Mammary microvascular endothelial cell (primary cell): ENCODE measurements at places on chromosomes 12 and 14. TPM values are rescaled to one million over a fixed set of nuclear protein-coding genes. Genes with fewer than 3 reads are reported as not detected.

LRP1-AS gene
- total RNA-seq = not detected in 2 replicates

KRT85 gene
- not detected in 2 replicates for total RNA-seq

DNAJC22 gene
- total RNA-seq = 0.20 and 0.98 TPM in 2 replicates

USP5 gene
- total RNA-seq = 80.9 and 87.7 TPM in 2 replicates

POTEM gene
- not detected in 2 replicates for total RNA-seq

IFNG-AS1 gene
- total RNA-seq = not detected in 2 replicates

LMNTD1 gene
- 0.07 TPM in 1 of 2 replicates, not detected in the other for total RNA-seq

MYBPC1 gene
- not detected in 2 replicates for total RNA-seq

PYGL gene
- 79.2 and 93.2 TPM in 2 replicates for total RNA-seq

CD163 gene
- total RNA-seq = not detected in 2 replicates

APEX1 gene
- 157 and 174 TPM in 2 replicates for total RNA-seq

PRPH gene
- total RNA-seq = not detected in 2 replicates

CELA1 gene
- not detected in 2 replicates for total RNA-seq

WIF1 gene
- not detected in 2 replicates for total RNA-seq

TWF1 gene
- 106 and 109 TPM in 2 replicates for total RNA-seq

TBC1D30 gene
- 17.5 and 24.4 TPM in 2 replicates for total RNA-seq

TMEM179 gene
- total RNA-seq = 0.73 TPM in 1 of 2 replicates, not detected in the other

LBHD2 gene
- total RNA-seq = not detected in 2 replicates

ACVRL1 gene
- 373 and 392 TPM in 2 replicates for total RNA-seq

SYNDIG1L gene
- not detected in 2 replicates for total RNA-seq
